ENCODE measurements at places on chromosomes 2 and 18.

DNA sequence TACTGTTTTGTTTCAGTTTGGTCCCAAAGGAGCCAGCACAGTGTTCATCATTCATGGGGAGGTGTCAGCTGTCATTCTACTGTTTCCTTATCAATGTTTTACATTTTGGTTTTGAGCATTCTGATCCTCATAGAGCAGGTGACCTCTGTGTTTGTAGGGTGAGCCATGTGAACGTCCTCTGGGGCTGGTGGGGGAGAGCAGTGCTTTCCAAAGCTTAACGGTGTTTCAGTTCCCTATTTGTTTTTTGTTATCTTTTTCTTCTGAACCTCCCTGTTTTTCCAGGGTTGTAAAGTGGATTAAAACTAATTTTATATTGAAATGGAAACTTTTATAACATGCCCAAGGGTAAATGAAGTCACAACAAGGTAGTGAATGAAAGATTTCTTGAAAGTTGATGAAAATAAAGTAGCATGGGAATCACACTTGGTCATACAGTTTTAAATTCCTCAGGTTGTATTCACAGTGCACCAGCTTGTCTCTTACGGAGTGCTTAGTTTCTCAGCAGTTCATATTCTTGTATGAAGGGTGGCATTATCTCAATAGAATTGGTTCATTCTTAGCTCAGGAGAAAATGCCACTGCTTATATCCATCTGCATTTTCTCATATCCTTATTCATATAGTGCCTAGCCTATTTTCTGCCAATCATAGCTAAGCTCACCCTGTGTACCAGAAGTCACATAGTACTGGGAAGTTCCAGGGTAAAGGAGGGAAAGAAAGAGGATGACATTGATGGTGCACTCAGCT lies 54.5 kb downstream of the MAP4K4 start:
- no peak for DNase-seq

GRCh38 chr2:229900012-229900411 lies 21.8 kb downstream of the TRIP12 start:
- DNase-seq: no peak

- DNase-seq: no peak
Measured at GRCh38 chr2:1864301-1864980, 120.1 kb upstream of the PXDN start.

- DNase-seq: no peak
Measured at GRCh38 chr18:45287531-45287930, 327.7 kb upstream of the SLC14A2 start.

- no peak for DNase-seq
Measured at GRCh38 chr2:234355021-234355720, 141.7 kb downstream of the ARL4C start.

GRCh38 chr2:237222178-237222577 lies 136.5 kb downstream of the COPS8 start:
- DNase-seq: no peak

DNA sequence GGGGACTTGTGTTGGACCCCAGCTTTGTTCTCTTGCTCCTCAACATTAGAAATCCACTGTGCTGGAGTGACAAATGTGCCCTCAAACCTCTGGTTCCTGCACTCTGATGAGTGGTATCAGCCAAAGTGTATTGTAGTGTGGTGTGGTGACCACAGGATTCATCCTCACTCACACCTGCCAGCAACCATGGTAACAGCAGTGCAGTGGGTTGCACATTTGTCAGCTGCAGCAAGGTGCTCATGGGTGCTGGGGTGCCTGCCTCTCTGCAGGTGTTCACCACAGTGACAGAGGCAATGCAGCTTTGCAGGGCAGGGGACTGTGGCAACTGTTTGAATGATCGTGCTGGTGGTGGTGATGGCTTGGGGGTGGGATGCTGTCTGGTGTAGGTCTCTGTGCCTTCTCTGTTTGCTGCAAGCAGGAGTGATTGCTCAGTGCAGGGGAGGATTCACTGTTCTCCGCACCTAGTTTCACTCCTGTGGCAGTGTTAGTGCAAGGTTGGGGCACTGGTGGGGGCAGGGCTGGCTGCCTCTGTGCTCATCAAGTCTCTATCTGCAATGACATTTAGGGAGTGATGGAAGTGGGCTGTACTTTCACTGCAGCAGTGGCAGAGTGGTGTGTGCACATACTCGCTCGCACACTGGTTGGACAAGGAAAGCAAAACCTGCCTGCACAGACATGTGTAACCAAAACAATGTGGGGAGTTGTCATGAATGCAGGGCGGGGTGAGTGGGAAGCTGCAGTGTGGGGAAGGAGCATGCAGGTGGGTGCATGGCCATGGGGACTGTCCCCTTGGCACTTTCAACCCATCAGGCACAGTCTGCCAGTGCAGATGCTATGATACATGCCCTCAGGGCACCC lies 301.1 kb downstream of the PIK3C3 start:
- no peak for DNase-seq

DNA sequence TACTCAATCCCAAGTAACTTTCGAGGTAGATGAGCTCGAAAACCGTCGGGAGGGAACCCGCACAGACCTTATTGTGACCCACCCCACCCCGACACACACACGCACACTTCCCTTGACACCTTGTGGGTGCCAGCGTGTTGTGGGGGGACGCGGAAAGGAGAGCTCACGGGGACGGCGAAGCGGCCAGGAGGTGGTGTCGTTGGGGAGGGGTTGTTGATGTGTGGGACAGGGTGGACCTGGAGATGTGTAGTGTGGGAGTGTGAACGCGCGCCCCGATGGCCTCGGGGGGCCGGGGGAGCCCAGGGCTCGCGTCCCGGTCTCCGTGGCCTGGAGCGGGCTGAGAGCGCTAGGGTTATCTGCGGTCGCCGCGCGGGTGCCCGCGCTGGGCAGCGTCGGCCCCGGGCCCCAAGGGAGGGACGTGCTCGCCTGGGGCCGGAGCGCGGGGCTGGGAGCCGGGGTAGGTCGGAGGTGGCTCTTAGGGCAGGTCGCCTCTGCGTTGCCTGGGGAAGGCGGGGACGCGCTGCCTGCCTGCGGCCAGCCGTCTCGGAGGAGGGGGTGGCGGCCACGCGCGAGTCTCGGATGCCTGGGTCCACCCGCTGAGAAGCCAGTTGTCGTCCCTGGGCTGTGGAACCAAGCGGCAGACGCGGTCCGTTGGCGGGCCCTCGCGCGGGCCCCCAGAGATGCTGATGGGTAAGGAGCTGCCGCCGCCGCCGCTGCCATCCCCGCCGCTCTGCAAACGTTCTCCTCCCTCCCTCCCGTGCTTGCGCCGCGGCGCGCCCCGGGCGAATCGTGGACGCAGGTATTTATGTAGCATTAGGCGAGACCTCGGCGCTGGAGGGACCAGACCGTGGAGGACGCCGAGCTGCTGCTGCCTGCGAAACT lies 1.6 kb downstream of the KLHL29 start:
- no peak for DNase-seq

GRCh38 chr2:191318037-191318728 lies 73.0 kb downstream of the MYO1B start:
- DNase-seq: no peak

GRCh38 chr2:152336119-152336853 lies 1.3 kb downstream of the FMNL2 start:
- DNase-seq: peak; percentile 32

GRCh38 chr2:204744506-204744905 lies 199.2 kb downstream of the PARD3B start:
- no peak for DNase-seq

Data from hematopoietic multipotent progenitor cell (in vitro differentiated cells).